ENCODE measurements at places on chromosomes 5 and 9.

DNA sequence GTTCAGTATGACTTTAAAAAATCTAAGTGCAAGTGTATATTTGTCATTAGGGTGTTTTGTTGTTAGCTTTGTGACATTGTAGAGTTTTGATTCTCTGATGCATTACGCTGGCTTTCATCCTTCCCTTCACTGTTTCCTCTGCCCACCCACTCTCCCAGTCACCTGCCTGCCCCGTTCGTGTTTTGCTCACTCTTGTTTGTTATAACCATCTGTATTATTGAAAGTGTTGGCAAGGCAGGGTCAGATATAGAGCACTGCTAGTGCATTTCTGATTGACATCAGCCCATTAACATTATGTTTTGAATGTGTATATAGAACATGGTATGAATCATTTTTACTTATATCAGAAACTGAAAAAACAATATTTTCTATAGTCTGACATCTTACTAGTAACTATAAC, 27.3 kb downstream of the SCGB3A1 start:
- no peak for DNase-seq

- DNase-seq: no peak
Measured at GRCh38 chr5:142551338-142552067, 134.4 kb downstream of the FGF1 start.

GRCh38 chr5:126674145-126674544, 73.4 kb downstream of the PHAX start:
- no peak for DNase-seq

- no peak for DNase-seq
Measured at GRCh38 chr5:118325931-118326330, 662.4 kb downstream of the DTWD2 start.

- no peak for DNase-seq
Measured at GRCh38 chr9:125757834-125758233, 10.7 kb downstream of the PBX3 start.

DNA sequence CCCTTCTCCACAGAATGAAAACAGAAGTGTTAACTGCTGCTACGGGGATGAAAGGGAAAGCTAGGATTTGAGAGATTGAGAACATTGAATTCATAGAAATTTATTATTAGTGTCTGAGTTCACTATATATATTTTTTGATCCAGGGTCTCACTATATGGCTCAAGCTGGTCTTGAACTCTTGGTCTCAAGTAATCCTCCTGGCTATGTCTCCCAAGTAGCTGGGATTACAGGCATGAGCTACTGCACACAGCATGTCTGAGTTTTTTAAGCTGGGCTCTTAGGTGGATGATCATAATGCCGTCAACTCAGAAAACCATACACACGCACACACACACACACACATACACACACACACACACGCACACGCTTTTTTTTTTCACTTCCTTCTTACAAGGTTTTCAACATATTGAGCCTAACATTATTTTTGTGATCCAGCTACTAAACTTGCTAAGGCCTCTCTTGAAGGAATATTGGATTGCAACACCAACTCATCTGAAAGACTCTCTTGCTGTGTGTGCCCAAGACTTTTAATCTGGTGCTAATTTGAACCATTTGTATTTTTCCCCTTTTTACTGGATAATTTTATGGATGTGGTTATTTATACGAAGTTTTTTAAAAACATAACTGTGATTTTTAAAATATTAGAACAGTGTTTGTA, 1045.4 kb downstream of the DTWD2 start:
- no peak for DNase-seq

GRCh38 chr9:78971540-78971939, 600.2 kb upstream of the TLE4 start:
- DNase-seq: no peak

GRCh38 chr5:76601470-76601869, 21.7 kb downstream of the F2RL2 start:
- DNase-seq: peak; percentile 67

DNA sequence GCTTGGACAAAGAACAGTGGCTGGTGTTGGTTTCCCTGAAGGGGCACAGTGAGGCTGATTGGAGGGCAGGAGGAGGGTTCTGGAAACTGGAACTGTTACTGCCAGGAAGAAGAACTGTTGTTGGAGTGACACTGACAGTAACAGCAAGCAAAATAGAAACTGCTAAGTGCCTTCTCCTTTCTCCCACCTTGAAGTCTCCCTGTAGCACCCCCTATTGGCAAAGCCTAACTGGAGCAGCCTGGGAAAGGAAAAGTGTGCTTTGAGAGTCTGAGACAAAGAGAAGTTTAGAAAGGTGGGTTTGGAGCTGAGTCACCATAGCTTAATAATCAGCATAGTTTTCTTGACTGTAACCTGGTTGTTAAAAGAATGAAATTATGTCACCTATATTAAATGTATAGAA, 2.5 kb upstream of the TMEM174 start:
- DNase-seq: no peak

DNA sequence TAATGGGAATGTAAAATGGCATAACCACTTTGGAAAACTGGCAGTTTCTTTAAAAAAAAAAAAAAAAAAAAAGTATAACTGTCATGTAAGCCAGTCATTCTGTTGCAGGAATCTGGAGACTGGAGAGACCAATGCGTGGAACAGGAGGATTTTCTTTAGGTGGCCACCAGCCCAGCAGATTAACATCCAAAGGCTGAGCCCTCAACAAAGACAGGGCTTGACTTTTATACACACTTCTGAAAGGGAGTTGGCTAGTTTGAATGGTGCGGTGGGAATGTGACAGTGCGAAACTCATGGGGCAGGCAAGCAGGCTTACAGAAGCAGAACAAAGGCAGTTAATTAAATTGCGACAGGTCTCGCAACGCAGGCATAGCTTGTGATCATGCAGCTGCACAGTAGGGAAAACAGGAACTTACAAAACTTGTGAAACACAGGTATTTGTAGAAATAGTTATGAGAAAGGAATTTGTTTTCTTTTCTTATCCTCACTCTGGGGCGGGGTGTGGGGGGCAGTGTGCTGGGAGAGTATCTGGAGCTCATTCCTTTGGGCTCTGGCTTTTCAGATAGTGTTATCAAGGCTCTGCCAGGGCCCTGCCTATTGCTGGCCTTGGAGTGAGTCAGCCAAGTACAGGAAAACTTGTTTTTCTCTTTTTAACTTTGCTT, 12.0 kb downstream of the UIMC1 start:
- peak; percentile 70 for DNase-seq

DNA sequence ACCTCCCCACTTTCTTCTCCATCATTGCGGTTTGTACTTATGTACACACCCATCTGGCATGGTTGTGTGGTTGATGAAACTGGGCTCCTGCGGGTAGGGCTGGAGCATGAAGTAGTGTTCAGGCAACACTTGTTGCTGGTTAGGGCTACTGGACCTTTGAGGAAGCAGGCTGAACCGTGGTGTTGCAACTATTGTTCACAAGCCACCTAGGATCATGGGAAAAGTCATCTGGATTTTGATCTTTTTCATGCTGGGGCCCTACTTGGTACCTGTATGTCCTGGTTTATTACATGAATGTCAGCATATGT, 40.1 kb upstream of the TIFAB start:
- no peak for DNase-seq

- DNase-seq: no peak
Measured at GRCh38 chr5:142643634-142644033, 42.3 kb downstream of the FGF1 start.

- DNase-seq: no peak
Measured at GRCh38 chr5:74672215-74672877, 12.7 kb upstream of the HEXB start.

GRCh38 chr9:20623748-20624124, 1.4 kb upstream of the MLLT3 start:
- DNase-seq: no peak

DNA sequence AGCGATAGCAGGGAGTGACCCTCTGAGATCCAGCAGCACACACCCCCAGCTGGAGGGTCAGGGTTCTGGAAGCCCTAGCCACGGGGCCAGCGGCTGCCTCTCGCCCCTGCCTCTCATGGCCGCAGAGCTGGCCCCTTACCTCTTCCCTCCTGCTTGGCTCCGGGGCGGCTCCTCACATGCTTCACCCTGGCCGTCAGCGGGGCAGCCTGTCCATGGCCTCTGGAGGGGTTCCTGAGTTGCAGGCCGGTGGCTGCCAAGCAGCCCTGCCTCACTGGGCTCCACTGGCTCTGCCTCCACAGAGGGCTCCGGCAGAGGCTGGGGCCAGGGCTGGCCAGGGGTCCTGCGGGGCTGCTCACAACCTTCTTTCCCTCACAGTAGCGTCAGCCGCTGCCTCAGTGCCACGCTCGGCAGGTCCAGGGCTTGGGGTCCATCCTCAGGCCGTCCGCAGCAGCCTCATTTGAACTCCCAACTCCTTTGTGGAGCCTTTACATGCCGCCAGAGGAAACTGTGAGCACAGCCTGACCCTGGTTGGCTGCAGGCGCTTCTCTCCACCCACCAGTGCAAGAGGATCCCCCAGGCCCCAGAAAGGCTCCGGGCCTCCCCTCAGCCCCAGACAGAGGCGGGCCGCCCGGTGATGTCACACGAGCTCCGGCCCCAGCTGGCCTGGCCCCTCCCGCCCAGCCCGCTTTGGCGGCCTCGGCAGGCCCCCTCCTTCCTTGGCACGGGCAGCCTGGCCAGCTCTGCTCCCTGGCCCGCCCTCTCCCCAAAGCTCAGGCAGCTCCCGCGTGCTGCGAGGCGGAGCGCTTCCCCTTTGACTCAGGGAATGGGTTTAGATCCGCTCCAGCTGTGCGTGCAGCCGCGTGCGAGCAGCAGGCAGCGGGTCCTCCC, at the start of gene ANGPTL2:
TSS of gene ANGPTL2 (minus strand) at position 460 of the 888 bp plus-strand sequence. CDS start 13,904 bp downstream, outside the sequence.
- no peak for DNase-seq

- DNase-seq: no peak
Measured at GRCh38 chr9:27653246-27653645, 80.0 kb upstream of the C9orf72 start.

DNA sequence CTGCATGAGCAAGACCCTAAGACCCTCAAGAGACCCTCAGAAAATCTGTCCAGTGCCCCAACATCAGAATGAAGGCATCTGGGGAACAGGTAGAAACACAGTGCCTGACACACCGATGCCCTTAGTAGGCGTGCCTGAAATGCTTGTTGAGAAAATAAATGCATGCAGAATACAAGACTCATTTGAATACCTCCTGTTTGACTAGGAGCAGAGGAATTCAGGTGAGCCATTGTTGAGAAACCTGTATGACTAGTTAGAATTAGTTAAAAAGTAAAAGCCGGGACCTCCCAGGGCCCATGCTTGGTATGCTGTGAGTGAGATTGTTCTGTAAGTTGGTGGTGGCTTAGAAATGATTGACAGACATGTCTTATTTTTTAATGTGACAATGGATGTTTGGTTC, 55.0 kb downstream of the WWC1 start:
- DNase-seq: no peak

GRCh38 chr5:151196556-151197290, 27.2 kb downstream of the CCDC69 start:
- DNase-seq: no peak

- DNase-seq: no peak
Measured at GRCh38 chr9:115673599-115673998, 480.0 kb upstream of the PAPPA start.

DNA sequence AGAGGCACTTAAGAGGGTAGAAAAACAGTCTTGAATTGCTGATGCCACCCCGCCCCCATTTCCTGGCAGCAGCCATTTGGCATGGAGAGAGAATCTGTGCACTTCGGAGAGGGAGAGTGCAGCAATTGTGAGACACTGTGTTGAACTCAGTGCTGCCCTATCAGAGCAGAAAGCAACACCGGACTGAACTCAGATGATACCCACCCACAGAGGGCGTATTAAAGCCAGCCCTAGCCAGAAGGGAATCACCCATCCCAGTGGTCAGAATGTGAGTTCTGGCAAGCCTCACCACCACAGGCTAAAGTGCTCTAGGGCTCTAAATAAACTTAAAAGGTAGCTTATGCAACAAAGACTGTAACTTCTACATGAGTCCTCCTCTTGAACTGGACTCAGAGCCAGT, 88.4 kb upstream of the RGS7BP start:
- DNase-seq: no peak

DNA sequence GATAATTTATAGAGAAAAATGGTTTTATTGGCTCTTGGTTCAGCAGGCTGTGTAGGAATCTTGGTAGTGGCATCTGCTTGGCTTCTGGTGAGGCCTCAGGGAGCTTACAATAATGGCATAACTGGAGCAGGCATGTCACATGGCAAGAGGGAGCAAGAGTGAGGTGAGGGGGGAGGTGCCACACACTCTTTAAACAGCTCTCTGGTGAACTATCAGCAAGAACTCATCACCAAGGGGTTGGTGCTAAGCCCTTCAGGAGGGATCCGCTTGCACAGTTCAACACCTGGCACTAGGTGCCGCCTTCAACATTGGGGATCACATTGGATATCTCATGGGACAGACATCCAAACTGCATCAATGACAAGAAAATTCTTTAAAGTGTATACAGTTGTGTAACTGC, 10.5 kb downstream of the GPBP1 start:
- no peak for DNase-seq

DNA sequence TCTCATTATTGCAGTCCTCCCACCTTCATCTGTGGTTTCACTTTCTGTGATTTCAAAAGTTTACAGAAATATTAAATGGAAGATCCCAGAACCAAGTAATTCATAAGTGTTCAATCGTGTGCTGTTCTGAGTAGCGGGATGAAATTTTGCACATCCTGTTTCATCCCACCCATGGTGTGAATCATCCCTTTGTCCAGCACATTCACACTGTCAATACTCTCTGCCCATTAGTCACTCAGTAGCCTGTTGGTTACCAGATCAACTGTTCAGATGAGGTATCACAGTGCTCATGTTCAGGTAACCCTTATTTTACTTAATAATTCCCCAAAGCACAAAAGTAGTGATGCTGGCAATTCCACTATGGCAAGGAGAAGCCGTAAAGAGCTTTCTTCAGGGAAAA, 26.8 kb downstream of the FAM81B start:
- DNase-seq: no peak

- no peak for DNase-seq
Measured at GRCh38 chr5:112049738-112050137, 292.7 kb upstream of the NREP start.

- DNase-seq: no peak
Measured at GRCh38 chr5:39755986-39756385, 331.2 kb upstream of the DAB2 start.

GRCh38 chr9:127877566-127877998, at the start of gene AK1:
TSS of gene AK1 (minus strand) at chr9:127877675. CDS start at chr9:127874617, 3,058 bp downstream.
- no peak for DNase-seq

GRCh38 chr5:50967563-50968355, 301.3 kb downstream of the PARP8 start:
- DNase-seq: no peak

GRCh38 chr9:119094086-119094485, 275.1 kb downstream of the BRINP1 start:
- no peak for DNase-seq

DNA sequence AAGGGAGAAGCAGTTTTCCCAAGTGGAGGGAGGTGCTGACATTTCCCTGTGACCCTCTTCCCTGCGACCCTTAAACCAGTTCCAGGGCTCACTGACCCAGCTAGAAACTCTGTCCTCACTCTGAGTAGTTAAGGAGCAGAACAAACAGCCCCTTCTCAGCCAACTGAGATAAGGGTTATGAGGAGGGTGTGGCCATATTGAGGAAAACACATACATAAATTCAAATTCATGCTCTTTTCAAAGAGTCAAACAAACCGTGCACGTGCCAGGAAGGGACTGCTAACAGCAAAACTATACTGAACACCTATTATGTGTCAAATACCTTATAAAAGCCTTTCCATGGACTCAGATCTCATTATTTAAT, 4.9 kb upstream of the AKNA start:
- DNase-seq: no peak

GRCh38 chr9:76433406-76433805, 25.6 kb upstream of the GCNT1 start:
- no peak for DNase-seq
